CD4-positive, alpha-beta T cell treated with Interleukin-12 subunit alpha and Interleukin-12 subunit beta, for 1 hour (primary cell): ENCODE measurements at places on chromosomes 4 and X.

DNA sequence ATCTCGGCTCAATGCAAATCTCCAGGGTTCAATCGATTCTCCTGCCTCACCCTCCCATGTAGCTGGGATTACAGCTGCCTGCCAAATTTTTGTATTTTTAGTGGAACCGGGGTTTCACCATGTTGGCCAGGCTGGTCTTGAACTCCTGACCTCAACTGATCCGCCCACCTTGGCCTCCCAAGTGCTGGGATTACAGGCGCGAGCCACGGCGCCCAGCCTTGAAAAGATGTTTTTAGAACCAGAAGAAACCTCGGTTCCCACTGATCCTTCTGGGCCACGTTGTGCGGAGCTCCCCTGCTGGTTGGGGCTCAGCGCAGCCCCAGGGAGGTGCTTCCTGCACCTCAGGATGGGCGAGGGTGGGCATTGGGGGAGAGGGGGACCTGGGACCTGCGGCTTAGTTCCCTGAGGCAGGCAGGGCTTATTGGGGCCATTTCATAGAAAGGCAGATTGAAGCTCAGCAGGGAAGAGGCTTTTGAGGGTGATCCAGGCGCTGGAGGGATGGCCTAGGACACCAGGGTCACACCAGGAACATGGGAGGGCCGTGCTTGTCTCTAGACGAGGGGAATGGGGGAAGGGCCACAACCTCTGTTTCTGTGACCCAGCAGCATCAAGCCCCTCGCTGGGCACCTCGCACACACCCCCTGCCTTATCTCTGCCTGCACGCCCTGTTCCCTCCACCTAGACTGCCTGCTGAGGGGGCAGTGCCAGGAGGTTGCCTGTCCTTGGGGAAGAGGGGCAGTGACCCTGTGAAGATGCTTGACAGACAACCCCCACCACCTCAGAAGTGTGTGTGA lies 6.3 kb upstream of the ADD1 start:
- no peak for DNase-seq

DNA sequence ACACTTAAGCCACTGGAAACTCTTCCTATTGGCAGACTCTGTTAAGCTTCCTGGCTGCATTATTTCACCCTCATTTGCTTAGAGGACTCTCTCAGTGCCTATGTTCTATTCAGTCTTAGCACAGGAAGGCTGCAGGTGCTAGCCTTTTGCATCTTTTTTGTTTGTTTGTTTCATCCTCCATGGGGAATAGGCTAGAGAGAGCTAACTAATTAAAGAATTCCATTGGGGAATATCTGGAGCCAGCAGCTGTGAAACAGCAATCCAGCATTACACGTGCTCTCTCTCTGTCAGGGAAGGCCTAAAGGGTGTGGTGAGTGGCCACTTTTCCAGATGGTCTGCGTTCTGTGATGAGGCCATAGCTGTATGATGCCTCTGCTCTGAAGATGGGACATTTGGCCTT lies 633.6 kb downstream of the SPRY1 start:
- DNase-seq = no peak

- no peak for DNase-seq
These were observed 7.2 kb upstream of the PRDM8 start for GRCh38 chr4:80189956-80190677.

DNA sequence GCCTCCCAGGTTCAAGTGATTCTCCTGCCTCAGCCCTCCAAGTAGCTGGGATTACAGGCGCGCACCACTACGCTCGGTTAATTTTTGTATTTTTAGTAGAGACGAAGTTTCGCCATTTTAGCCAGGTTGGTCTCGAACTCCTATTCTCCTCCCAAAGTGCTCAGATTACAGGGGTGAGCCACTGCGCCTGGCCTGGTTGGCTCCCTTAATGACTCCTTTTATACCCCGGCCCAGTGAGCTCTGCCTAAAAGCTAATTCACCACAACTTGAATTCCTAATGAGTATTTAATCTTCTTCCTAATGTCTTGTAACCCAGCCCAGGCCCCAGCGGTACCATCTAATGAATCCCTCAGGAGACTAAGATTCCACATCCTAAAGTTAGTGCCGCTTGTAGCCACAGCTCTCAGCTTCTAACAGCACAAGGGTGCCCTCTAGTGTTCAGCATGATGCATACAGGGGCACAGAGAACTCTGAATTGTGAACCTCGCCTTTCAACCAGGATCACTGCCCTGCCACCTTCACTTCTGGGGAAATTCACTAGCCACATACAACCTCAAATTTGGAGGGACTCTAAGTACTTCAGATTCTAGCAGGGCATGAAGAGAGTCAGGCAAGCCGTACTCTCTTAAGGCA lies 89.5 kb downstream of the OR13H1 start:
- DNase-seq = peak; percentile 39

- no peak for DNase-seq
These were observed 444.1 kb downstream of the BCOR start for GRCh38 chrX:39653691-39654090.
